ENCODE measurements at places on chromosomes 5 and 9.

DNA sequence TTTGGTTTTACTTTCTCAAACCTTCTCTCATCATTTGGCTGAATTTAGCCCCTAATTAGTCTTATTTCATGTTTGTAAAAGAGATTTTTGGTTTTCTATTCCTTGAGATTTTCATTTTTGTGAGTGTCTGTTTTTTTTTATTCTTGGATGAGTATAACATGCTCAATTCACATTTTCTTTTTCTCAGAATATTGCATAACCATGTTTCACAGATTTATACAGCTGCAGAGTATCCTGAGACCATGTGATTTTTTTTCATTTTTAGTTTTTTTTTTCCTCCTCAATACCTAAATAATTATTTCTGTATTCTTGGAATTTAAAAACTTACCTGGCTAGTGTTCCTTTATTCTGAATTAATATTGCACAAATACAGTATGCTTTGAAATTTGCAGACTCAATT is 361.9 kb downstream of the SEMA5A start:
- peak; percentile 33 for DNase-seq

- DNase-seq = peak; percentile 20
Measured at GRCh38 chr5:170522211-170523141, 18.7 kb downstream of the KCNIP1 start.

DNA sequence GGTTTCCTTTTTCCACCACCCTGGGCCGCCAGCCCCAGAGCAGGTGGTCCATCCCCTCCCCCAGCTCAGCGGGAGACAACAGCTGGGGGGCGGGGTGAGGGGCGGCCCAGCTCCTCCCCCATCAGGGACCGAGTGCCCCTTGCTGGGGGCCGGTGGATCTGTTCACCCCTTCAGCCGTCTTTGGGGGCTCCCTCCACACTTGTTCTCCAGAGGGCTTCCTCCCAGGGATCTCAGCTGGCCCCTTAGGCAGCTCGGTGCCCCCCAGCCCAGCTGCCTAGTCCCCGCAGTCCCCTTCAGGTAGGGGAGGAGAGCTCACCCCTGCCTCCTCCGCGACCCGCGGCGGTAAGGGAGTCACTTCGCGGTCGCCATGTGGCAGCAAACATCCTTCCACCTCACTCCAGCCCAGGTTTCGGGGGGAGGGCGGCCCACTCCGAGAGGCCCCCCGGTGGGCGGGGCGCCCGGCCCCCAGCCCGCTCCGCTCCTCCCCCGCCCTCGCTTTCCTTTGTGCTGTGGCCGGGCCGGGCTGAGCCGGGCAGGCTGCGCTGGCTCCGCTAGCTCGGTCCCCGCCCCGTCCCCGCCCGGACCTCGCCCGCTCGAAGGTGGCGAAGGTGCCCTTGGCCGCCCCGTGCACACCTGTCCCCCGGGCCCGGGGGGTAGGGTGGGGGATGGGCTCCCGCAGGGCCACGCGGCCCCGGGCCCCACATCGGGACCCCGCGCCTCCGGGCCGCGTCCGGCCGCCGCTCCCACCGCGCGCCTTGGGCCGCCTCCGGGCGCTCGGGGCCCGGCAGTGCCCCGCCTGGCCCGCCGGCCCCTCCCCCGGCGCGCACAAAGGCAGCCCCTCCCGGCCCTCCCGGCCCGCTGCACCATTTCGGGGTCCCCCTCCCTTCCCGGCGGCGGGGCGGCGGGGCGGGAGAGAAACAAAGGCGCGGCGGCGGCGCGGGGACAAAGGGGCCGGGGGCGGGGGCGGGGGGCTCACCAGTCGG is 683 bp downstream of the DBN1 start:
- DNase-seq = no peak

GRCh38 chr5:30040488-30041118 is 1152.9 kb upstream of the CDH6 start:
- peak; percentile 93 for DNase-seq

DNA sequence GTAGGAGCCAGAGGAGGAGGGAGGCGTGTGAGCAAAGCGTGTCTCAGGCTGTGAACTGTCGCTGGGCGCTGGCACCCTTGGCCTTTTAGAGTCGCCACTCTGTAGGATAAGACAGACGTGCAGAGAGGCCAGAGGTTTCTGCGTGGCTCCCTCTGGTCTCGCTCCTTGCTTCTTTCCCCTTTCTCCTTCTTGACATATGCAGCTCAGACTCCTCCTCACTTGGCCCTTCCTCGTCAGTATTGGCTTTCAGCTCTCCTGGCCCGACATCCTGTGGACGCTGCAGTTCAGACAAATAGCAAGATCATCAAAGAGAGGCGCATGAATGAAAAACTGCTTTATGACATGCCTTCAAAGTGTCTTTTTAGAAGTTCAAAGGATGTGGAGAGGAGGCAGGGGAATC is 116.8 kb upstream of the SPRY4 start:
- peak; percentile 66 for DNase-seq

DNA sequence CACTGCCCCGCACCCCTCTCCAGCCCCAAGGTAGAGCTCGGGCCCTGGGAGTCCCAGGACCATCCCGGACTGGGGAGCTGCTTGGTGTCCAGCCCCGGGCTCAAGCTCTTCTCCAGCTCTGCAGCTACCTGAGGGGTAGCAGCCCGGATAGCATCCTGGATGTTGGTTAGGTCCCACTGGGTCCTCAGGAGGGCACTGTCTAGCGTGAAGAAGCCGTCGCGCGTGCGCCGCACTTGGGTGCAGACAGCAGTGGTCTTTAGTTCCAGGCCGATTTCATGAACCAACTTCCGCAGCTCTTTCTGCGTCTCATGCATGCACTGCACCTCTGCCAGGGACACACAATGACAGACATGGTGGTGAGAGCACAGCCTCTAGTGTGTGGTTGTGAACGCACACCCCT is 12.7 kb downstream of the TRUB2 start:
- DNase-seq = no peak

DNA sequence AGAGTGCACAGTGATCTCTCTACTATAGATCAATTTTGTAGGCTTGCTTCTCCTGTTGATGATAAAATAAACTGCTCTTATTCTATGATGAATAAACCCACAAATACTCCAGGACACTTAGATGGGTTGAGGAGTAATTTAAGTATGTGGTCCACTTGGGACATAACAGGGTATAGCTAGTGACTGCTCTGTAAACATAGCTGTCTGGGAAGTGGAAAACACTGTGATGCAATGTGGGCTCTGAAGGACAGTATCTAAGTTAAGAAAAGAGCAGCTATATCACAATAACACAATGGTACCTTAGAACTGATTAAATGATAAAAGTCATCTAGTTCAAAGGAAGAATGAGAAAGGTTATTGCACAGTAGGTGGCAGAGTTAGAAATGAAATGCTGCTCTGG is 294.3 kb upstream of the HAPLN1 start:
- peak; percentile 54 for DNase-seq

DNA sequence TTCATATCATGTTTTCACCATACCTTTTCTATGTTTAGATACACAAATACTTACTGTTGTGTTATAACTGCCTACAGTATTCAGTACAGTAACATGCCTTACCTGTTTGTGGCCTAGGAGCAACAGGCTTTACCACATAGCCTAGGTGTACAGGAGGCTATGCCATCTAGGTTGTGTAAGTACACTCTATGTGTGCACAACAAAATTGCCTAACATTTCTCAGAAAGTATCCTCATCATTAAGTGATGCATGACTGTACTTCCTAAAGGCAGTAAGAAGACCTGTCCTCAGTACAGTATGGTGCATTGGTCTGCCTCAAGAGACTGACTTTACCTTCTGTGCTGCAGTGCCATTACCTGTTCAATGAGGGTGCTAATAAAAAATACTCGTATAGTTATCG is 7.9 kb downstream of the TXN start:
- peak; percentile 26 for DNase-seq

GRCh38 chr9:26574256-26574655 is 318.3 kb downstream of the CAAP1 start:
- DNase-seq = no peak
